ENCODE measurements at places on chromosomes 2 and 18.

- DNase-seq = no peak
Observed at GRCh38 chr2:170436077-170436943, 258.4 kb downstream of the MYO3B start.

GRCh38 chr2:88210132-88211002 lies 40.2 kb downstream of the THNSL2 start:
- no peak for DNase-seq

DNA sequence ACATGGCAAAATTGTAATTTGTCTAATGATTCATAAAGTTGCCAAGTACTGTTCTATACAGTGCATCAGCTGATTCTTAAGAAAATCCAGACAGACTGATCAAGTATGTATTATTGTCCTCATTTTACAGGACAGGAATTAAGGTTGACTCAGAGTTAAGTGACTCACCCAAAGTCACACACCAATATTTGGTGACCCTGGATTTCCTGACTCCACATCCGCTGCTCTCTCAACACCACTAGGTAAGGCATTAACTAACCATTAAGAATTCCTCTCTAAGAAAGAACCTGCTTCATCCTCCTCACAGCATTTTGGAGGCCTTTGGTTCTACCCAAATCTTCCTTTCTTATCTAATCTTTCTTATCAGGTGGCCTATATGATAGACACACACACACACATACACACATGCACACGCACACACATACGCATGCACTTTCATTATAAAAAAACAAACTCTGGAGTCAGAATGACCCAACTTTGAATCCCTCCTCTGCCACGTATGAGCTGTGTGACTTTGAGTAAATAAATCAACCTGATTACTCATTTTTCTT lies 150.8 kb downstream of the ANKRD44 start:
- no peak for DNase-seq

GRCh38 chr2:9165625-9166024 lies 41.0 kb upstream of the ASAP2 start:
- peak; percentile 54 for DNase-seq

- DNase-seq = no peak
Observed at GRCh38 chr2:181589779-181590178, 67.1 kb downstream of the CERKL start.

All from dorsolateral prefrontal cortex (tissue), 122 donors.